Stimulated activated CD4-positive, alpha-beta T cell treated with anti-CD3 and anti-CD28 coated beads, Interleukin-1b, Interleukin-23, amount 100 ng/mL, for 1 hour (primary cell): ENCODE measurements at places on chromosomes 2 and 18.

GRCh38 chr18:72866442-72866900 lies 1.3 kb downstream of the NETO1 start:
- no peak for DNase-seq

DNA sequence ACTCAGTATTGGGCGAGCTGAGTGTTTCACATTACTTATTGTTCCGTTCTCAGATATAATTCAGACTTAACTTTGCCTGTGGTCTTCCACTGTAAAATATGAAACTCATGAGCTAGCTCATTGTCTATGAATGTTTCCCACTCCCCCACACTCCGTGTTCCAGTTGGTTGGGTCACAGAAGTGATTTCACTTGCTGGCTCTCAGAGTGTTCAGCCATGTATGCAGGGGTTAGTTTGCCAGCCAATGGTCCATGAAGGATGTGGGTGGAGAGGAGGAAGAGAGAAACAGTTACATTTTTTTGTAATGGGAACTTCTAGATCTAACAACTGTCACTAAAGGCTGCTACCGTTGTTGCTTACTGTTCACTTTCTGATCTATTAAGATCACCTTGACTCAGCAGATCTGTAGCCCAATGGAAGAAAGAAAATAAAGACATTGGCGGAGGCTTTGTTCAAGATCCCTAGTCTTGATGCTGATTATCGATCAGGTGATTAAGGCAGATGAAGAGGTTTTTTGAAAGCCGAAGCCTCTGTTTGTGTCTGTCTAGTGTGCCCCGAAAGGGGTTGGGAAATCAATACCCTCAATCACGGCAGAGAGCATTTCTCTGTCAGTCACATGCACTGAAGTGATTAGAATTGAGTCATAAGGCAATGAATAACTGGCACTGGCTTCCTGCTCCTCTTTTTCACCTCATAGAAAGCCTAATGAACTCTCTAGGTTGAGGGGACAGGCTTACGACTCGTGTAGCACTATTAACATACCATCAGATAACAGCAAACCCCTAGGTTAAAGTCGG lies 279.7 kb upstream of the FIGN start:
- no peak for DNase-seq

GRCh38 chr2:69305712-69306392 lies 81.2 kb downstream of the GFPT1 start:
- DNase-seq, result no peak

GRCh38 chr2:116975608-116976007 lies 838.9 kb upstream of the DDX18 start:
- no peak for DNase-seq

DNA sequence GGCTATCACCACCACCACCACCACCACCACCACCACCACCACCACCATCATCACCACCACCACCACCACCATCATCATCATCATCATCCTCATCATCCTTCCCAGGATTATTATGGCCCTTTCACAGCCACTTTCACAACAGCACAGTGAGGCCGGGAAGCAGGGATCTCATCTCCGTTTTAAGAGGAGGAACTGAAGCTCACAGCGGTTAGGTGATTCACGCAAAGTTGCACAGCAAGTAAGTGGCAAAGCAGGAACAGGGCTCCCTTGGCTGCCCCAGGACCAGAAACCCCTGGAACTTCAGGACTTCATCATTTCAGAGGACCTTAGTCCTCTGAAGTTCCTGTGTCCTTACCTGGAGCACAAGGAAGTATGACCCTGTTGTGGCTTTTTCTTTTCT lies 26.8 kb downstream of the MRPL35 start:
- no peak for DNase-seq

DNA sequence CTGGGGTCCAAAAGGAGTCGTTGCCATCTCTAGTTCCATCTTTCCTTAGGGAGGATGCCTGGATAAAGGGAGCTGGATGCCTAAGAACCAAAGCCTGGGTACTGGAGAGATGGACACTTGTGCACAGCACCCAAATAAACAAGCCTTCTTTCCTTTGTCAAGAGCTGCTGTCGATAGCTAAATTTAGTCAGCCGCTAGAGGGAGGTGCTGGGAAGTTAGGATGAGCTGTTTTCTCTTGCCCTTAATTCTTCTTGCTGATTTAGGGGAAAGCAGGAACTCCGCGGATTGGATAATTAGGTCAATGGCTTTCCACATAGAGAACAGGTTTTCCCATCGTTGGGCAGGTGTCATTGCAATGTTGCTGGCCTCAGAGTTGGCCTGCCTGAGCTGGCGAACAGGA lies 30.9 kb upstream of the SERPINB12 start:
- DNase-seq, result no peak

DNA sequence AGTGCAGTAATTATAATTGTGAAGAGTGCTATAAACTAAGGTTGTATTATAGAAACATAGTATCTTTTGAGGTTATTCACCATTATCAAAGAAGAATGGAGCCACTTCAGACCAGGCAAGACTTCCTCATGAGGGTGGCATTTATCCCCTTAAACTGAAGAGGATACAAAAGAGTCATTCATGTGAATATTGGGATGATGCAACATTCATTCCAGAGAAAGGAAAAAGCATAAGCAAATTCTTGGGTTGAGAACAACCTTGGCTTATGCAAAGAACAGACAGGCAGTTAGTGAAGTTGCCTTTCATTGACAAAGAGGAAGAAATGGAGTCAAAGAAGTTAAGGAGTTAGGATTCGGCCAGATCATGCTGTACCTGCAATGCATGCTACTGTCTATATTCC lies 682.5 kb downstream of the MBD2 start:
- no peak for DNase-seq

DNA sequence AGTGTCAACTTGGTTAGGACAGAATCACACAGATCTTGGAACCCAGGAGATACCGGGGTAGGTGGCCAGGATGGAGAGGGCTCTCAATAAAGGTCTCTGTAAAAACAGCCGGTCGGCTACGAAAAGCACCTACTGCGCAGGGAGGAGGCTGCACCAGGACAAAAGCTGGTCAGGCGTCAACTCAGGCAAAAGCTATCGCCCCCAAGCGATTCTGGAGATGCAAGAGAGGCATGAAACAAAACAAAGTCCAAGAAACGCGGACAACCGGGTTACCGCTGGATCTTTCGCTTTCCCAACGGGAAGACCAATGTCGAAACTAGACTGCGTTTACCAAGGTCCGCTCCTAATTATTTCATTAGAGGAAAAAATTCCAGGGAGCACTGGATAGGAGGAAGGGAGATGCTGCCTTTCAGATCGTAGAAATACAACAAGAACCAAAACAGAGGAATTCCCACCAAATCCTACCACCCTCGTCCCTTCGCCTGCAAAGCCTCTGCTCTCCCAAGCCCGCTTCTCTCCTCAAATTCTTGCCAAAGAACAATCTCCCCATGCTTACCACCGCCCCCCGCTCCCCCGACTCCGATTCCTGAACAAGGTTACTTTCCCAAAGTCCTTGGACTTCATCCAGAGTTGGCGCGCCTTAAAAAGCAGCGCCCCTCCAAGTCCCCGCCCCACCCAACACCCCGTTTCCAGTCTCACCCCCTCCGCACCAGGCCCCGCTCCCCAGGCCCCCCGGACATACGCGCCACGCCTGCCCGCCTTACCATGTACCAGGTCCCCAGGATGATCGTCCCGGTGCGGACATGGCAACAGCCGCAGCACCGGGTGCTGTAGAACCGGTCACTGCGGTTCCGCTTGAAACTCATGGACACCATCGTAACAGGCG lies 539 bp downstream of the LAPTM4A start:
- DNase-seq, result no peak

GRCh38 chr2:120680136-120680761 lies 55.4 kb upstream of the GLI2 start:
- DNase-seq, result peak; percentile 57

GRCh38 chr2:96099861-96100798 lies 16.2 kb downstream of the ADRA2B start:
- no peak for DNase-seq

GRCh38 chr2:64738026-64738425 lies 84.3 kb upstream of the SERTAD2 start:
- DNase-seq, result no peak

DNA sequence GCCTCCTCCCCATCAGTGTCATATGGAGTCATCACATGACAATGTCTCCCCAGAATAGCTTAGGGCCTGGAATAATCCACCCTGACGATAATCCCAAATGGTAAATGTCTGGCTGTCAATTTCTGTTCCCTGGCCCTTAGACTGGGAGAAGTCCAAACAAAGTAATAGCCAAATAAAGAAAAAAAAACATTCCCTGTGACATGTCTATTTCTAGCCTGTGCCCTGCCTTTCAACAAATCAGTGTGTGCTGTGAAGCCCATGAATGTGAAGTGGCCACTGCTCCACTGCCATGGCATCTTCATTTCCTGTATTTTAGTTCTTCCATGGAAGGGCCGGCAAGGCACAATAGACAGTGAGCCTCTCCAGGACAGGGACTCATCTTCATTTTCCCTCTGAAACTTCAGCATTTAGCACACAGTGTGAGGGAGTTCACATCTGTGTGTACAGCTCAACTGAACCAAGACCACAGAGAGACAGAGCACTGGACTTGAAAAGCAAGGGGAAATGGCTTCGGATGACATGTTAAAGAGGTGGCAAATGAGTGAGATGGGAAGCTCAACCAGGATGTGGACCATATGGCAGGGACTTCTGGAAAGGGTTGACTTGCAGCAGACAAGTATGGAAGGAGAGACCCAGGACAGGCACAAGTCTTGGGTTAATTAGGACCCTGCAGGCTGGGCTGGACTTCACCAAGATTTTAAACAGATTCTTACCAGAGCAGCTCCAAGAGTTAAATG lies 140.0 kb downstream of the ANTXR1 start:
- DNase-seq, result no peak

- DNase-seq, result no peak
These were observed 1.5 kb downstream of the EFR3B start for GRCh38 chr2:25043241-25043867.

- no peak for DNase-seq
These were observed 222.8 kb downstream of the ARL4C start for GRCh38 chr2:234273887-234274584.
